Non-pigmented ciliary epithelial cell (primary cell): ENCODE measurements at places on chromosomes 1 and 21.

DNA sequence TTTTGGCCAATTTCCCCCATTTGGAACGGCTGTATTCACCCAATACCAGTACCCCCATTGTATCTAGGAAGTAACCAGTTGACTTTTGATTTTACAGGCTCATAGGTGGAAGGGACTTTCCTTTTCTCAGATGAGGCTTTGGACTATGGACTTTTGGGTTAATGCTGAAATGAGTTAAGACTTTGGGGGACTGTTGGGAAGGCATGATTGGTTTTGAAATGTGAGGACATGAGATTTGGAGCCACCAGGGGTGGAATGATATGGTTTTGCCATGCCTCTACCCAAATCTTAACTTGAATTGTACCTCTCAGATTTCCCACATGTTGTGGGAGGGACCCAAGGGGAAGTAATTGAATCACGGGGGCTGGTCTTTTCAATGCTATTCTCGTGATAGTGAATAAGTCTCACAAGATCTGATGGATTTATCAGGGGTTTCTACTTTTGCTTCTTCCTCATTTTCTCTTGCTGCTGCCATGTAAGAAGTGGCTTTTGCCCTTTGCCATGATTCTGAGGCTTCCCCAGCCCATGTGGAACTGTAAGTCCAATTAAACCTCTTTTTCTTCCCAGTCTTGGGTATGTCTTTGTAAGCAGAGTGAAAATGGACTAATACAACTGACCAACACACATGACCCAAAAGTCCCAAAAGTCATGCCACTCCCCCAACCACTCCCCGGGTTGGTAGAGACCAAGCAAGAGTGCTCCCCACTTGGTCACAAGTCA, 35.4 kb upstream of the ZNF496 start:
- no peak for DNase-seq

DNA sequence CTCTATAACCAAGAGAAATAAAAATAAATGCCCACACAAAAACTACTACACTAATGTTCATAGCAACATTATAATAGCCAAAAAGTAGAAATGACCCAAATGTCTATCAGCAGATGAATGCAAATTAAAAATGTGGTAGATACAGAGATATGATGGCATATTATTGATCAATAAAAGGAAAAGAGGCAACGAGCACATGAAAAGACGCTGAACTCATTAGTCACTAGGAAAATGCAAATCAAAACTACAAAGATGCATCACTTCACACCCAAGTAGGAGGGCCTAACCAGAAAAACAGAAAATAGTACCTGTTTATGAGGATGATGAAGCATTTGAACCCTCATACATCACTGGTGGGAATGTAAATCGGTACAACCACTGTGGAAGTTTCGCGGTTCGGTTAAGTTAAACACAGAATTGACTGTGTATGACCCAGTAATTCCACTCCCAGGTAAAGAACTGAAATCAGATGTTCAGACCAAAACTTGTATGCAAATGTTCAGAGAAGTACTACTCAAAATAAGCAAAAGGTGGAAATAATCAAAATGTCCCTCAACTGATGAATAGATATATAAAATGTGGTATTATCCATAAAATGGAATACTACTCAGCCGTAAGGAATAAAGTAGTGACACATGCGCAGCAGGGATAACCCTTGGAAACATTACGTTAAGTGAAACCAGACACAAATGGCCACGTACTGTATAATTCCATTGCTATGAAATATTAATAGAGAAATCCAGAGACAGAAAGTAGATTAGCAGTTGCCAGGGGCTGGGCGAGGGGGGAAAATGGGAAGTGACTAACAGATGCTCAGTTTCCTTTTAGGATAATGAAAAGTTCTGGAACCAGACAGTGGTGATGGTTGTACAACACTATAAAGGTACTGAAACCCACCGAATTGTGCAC, 3.1 kb downstream of the USP48 start:
- no peak for DNase-seq

DNA sequence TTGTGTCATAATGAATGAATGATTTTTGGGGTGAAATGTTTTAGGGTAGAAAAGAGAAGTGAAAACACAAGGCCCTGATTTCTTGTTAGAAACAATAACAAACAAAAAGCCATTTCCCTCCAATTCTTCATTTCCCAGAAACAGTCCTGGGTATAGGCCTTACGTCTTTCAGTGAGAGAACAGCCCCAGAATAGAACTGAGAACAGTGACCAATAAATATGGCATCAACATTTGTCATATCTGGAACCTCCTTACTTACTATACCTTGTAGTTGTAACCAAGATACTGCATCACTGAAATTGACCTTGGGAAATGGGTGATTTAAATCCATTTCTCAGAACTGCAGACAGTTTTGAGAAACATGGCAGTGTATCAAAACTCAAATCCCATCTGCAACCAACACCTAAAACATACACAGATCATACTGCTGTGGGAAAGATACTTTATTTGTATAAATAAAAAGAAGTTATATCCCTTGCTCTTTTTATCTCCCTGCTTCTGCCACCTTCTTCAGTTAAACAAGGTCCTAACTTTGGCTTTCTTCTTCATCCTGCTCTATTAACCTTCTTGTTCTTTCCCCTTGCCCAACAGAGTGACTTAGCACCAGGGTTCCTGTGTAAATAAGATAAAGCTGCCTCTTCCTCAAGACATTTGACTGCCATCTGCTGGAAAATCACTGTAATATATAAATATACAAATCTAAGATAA, 19.5 kb downstream of the XKR8 start:
- no peak for DNase-seq

DNA sequence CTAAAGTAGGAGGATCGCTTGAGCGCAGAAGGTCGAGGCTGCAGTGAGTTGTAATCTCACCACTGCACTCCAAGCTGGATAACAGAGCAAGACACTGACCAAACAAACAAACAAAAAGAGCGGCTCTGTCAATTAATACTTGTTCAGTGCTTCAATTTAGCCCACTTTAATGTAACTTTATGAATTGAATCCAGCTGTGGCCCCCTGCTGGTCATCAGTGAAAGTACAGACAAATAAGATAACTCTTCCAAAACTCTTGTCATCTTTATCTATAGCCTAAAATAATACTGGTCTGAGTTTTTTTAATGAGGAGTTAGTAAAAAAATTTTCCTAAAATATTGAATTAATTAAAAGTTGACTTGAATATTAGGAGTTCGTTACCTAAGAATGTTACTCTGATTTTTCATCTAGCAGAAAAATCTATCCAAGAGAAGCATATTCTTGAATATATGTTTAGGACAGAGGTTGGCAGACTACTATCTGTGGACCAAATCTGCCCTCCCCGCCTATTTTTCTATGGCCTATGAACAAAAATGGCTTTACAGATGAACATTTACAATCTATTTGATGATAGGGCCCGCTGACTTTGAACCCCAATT, 26.1 kb downstream of the ATP5PF start:
- no peak for DNase-seq

- no peak for DNase-seq
Observed at GRCh38 chr1:55364216-55364615, 149.1 kb upstream of the USP24 start.

GRCh38 chr1:219570937-219571336, 42.0 kb downstream of the ZC3H11B start:
- DNase-seq, result no peak

DNA sequence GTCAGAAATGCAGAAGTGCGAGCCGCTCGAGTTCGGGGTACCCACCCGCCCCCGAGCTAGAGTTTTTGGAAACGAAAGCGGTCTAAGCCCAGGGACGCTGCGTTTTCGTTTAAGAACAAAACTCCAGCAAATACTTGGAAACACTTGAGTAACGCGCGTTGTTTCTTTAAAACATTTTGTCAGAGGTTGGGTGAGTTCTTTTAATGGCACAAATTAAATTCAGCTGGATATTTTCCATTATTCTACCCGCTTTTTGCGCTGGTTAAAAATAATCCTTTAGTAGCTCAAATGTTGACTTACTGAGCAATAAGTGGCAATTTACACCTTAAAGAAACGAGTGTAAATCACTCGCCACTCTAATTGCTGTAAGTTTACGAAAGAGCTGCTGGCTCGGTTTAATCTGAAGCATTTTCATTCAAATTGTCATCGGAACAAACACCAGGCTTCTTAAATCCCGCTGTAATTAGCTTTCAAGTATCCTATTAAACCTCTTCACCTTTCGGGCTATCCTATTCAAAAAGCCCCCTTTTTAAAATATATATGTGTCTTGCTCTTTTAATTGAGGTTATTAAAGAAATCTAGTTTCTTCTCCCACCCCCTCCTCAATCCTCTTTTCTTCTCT, 1.5 kb downstream of the LHX8 start:
- DNase-seq, result no peak

DNA sequence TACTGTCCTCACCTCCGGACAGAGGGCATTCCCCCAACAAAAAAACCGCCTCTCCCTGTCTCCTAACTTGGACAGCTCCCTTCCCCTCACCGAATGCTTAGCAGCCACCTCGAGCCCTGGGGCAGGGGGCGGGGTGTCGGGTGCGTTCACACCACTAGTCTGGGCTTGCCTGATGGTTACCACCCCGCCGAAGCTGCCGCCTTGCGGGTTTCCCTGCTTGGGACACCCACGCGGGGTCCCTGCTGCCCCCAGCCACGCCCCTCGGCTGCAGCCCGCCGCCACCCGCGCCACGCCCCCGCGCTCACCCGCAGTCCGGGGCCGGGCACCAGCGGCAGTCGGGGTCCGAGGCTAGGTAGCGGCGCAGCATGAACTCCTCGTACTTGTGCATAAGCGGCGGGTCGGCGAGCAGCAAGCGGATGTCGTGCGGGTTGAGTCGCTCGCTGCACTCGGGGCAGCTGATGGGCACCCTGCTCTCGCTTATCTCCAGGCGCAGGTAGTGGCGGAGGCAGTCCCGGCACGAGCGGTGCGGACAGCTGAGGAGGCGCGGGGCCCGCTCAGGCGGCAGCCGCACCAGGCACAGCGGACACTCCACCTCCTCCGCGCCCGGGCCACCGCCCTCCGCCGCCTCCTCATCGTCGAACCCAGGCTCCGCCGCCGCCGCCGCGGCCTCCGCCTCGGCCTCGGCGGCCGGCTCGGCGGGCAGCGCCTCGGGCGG, 706 bp downstream of the RNF19B start:
- no peak for DNase-seq

DNA sequence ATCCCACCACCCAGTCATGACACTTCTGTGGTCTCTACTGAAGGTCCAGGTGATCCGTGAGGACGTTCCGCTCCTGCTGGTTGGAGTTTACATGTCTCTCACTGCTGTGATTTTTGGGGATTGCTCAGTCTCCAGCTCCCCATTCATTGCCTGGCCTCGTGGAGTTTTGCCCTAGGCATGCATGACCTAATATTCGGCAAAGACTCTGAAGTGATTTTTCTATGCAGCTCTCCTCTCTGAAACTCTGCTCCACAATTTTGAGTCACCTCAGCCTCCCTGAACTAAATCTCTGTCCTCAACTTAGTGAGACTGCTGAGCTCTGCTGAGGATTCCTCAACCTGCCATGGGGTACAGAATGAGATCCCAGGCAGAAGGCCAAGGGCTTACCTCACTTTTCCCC, 174.4 kb upstream of the FGGY start:
- DNase-seq, result no peak

GRCh38 chr1:53508991-53509666, 49.9 kb downstream of the DMRTB1 start:
- no peak for DNase-seq

- DNase-seq, result no peak
Observed at GRCh38 chr1:178438432-178438831, 58.3 kb downstream of the CLEC20A start.

DNA sequence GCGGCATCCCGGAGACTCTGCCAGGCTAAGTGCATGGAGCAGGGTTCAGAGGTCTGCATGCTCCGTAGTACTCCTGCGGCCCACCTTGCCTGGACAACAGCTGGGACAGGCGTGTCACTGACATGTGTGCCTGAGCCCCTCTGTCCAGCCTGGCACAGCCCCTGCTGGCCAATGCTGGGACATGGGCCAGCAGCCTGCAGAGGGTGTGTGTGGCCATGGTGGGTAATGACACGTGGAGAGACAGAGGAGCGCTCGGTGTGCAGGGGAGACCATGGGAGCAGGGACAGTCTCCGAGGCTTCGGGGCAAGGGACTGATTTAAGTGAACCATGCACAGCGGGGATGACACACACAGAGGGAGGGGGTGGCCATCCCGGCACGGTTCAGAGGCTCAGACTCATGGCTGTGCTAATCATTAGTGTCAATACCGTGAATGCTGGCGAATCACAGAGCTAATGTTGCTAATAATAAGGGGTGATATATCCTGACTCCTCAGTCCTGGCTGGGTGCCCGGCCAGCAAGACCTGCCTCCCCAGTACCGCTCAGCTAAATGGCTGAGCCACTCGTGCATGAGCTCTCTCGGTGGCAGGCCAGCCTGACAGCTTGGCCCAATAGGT, 41.5 kb downstream of the IGSF21 start:
- DNase-seq, result no peak

DNA sequence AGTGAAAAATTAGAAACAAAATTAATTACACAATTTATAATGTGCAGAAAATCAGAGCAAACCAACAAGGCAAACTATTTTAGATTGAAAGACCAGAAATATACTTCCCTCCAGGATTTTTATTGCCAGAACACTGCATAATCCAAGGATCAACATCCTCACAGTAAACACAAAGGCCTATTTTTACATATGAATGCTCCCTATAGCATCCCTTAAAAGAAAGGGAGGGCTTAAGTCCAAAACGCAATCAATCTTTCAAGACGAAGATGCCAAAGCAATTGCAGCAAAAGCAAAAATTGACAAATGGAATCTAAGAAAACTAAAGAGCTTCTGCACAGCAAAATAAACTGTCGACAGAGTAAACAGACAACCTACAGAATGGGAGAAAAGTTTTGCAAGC, 18.6 kb upstream of the CHIA start:
- no peak for DNase-seq

- no peak for DNase-seq
Observed at GRCh38 chr1:147246910-147247655, 4.6 kb downstream of the CHD1L start.
